ENCODE measurements at places on chromosomes 1 and 21. TPM values are rescaled to one million over a fixed set of nuclear protein-coding genes. Genes with fewer than 3 reads are reported as not detected.

ACADM gene
- polyA plus RNA-seq = 60.0 TPM

OR2T33 gene
- polyA plus RNA-seq = not detected

ELAVL4 gene
- polyA plus RNA-seq = 0.13 TPM

TCHHL1 gene
- not detected for polyA plus RNA-seq

THEM5 gene
- polyA plus RNA-seq = 0.56 TPM

GPATCH4 gene
- 30.5 TPM for polyA plus RNA-seq

MYCL gene
- polyA plus RNA-seq = 2.5 TPM

- no peak for DNase-seq
These were observed 20.6 kb upstream of the PRELP start for GRCh38 chr1:203454986-203455471.

DNA sequence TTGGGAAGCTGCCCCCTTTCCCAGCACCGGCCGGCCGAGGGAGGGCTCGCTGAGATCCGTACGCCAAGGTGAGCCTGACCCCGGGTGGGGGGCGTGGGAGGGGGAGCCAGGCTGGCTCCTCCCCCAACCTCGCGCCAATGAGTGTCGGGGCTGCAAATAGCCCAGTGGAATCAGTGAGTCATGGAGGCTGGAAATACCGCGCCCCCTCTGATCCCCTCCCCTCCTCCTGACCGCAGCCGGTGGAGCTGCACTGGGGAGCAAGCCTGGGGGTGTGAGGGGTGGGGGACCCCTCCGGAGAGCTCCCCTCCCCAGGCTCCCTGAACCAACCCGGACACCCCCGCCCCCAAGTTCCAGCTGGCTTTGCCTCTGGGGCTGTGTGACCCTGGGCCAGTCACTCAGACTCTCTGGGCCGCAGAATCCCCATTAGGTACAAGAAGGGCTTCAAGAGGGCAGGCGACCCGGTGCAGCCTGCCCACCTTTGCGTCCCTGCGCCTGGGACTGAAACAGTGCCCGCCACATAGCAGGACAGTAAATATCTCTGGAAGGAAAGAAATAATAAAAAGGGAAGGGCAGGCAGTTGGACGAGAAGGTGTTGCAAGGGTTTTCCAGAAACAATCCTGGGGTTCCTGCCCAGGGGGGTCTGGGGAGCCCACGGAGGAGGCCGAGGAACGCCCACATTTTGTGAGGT lies 4.5 kb downstream of the HSPB7 start:
- DNase-seq = no peak

GRCh38 chr1:26112407-26112775 lies 767 bp downstream of the PDIK1L start:
- no peak for DNase-seq

DNA sequence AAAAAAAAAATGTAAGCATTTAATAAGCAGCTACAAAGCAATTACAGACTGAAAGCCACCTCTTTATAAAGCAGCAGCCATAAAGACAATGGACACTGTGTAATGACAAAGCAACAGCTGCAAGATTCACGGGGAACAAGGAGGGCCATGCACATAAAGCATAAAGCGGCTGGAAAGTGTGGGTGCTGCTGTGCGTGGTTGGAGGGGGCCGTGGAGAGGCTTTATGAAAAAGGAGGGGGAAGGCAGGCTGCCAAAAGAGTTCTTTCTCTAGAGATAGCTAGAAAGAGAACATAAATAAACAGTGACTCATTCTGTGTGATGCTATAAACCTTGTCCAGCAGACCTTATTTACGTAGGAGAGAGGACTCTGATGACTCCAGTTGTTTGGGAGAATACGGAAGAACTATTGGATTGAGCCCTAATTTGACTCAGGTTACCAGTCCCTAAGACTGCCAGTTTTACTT lies 49.3 kb downstream of the ADAMTS1 start:
- DNase-seq = no peak

GRCh38 chr1:228102791-228103620 lies at the start of gene C1orf35:
TSS of gene C1orf35 (minus strand) at chr1:228103325. CDS start at chr1:228103227, 98 bp downstream.
- DNase-seq = peak; percentile 86

GRCh38 chr1:31019401-31019800 lies 46.1 kb downstream of the PUM1 start:
- no peak for DNase-seq

DNA sequence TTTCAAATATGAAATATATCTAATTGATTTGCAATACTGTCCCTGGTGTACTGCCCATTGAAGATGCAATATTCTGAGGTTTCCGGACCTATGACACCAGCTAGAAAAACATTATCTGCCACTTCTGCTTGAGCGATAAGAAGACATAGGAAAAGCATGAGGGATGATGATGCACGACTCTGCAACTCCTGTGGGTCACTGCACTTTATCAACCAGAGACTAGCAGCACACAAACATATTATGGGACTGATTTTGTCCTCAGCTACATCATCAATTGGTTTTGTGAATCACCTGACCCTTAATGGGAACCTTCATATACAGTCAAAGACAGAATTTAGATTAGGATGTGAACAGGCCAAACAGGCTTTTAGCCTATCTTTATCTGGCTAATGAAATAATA lies 13.8 kb upstream of the KCNA3 start:
- DNase-seq = no peak

- DNase-seq = no peak
These were observed 7.0 kb downstream of the NTNG1 start for GRCh38 chr1:107147843-107148242.

GRCh38 chr1:91763252-91763651 lies 122.7 kb downstream of the TGFBR3 start:
- DNase-seq = no peak

GRCh38 chr1:22776035-22776613 lies 65.5 kb downstream of the EPHB2 start:
- no peak for DNase-seq

DNA sequence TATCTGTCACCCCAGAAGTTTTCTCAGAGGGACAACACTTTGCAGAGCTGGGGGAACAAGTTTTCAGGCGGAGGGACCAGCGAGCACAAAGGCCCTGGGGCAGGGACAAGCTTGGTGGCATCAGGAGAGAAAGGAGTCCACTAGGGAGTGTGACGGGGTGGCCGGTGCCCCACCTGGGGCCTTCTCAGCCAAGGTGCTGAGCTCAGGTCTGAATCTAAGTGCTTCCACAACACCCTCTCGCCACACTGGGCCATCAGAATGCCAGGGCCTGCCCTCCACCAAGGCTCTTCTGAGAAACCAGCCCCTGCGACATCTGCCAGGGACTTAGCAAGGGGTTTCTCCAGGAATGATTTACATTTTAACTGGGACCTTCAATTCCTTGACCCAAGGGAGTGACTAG lies 7.8 kb upstream of the TNFRSF8 start:
- no peak for DNase-seq

DNA sequence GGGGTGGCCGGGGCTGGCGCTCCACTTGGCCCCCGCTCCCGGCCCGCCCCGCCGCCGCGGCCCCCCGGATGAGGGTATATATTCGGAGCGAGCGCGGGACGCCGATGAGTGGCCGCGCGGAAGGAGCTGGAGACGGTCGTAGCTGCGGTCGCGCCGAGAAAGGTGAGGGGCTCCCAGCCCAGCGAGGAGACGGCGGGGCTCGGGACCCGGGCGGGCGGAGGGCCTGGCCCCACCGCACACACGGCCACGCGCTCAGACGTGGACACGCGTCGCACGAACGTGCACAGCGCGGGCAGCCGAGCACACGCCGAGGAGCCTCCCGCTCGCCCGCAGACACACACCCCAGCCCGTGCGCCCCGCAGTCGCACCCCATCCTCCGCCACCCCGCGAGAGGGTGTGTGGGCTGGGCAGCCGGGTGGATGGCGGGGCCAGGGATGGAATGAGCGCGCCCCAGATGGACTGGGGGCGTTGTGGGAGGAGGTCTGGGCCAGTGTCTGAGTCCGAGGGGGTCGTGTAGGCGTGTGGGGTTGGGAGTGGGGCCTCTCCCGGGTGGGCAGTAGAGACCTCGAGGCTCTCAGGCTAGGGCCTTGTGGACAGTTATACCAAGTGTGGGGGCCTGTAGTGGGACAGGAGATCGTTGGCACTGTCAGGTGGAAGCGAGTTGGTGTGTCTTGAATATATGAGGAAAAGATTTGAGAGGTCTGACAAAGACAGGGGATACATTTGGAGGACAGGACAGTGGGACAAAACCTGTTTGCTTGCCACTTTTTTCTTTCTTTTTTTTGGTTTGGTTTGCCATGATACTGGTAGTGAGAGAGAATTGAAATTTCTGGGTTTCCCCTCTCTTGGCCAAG lies at the start of gene UAP1:
TSS of gene UAP1 (plus strand) at position 107 of the 854 bp plus-strand sequence. CDS start 4,347 bp downstream, outside the sequence.
- no peak for DNase-seq

- no peak for DNase-seq
These were observed 209.8 kb downstream of the DISC1 start for GRCh38 chr1:231836227-231836893.

DNA sequence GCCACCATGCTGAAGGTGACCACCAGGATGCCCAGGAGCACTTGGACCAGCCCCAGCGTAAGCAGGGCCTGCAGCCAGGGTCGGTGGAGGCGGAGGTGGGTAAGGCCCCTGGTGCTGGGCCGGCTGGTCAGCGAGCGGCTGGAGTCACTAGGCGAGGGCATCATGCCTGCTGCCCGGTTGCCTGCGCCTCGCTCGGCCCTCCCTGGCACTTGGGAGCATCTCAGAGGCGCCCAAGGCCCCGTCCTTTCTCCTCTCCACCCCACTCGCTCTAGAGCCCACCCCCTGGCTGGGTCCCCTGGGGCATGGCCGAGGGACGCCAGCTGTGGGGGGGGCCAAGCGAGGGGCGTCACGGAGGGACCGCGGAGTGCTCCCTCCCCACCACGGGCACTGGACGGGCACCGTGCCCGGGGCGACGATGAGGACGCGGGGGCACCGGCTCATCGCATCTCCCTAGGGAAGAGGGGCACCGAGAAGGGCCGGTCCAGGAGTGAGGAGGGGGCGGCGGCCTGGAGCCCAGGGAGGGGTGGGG lies 505 bp downstream of the ENTREP3 start:
- DNase-seq = no peak

DNA sequence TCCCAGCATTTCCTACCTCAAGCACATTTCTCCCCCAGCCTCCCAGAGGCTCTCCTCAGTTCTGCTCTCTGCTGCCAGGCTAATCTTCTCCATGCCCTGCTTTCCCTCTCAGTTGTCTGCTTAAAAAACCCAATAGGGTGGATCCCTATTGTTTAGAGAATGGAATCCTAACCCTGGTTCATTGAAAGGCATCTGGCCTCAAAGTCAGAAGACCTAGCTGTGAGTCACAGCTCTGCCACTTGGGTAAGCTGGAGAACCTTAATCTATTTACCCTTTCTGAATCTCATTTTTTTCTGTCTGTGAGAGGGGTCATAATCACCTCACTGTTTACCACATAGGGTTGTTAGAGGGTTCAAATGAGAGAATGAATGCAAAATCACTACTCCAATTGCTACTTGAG lies 12.5 kb upstream of the MYOC start:
- DNase-seq = no peak

- DNase-seq = no peak
These were observed 229.7 kb upstream of the TMEM51 start for GRCh38 chr1:14923727-14924452.

DNA sequence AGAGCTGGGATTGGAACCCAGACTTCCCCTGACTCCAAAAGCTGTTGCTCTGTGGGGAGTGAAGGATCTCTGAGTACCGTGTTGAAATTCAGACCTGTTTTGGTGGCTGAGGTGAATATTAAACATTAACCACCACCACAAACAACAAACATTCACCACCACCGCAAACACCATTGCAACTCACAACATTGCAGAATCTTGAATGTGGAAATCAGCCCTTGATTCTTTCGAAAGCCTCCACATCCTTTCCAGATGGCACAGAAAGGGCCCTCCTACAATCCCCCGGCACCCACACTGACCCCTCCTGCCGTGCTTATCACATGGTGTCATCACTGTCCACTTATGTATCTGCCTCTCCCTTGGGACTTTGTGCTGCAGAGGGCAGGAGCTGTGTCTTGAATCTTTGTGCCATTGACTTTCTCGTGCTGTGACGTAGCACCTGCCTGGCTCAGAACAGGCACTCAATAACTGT lies 1.4 kb downstream of the CDA start:
- DNase-seq = no peak

Data from forelimb muscle (tissue), 1 donor.